ENCODE measurements at places on chromosomes 6 and 20. TPM values are rescaled to one million over a fixed set of nuclear protein-coding genes. Genes with fewer than 3 reads are reported as not detected.

The ADGRF5 gene
- total RNA-seq: 22.3 TPM

The LPA gene
- 1.4 TPM for total RNA-seq

The VWA7 gene
- 3.6 TPM for total RNA-seq

The RAB44 gene
- not detected for total RNA-seq

The CGA gene
- not detected for total RNA-seq

The FOXC1 gene
- 4.3 TPM for total RNA-seq

The GRM1 gene
- total RNA-seq: 0.10 TPM

The OR11A1 gene
- not detected for total RNA-seq

The OR2B6 gene
- total RNA-seq: not detected

The ARMC2 gene
- total RNA-seq: 9.2 TPM

The CTAGE9 gene
- not detected for total RNA-seq

The C20orf202 gene
- 0.34 TPM for total RNA-seq

The MTCH1 gene
- total RNA-seq: 127 TPM

The CCN5 gene
- 99.4 TPM for total RNA-seq
